ENCODE measurements at places on chromosomes 1 and 21. TPM values are rescaled to one million over a fixed set of nuclear protein-coding genes. Genes with fewer than 3 reads are reported as not detected.

GRCh38 chr1:42295816-42296215 is 39.2 kb downstream of the FOXJ3 start:
- no peaks in the 10 kb centered on the region for H3K4me1 ChIP-seq
- no peak for DNase-seq
- no peak overlapping the region for H3K27ac ChIP-seq
- H3K36me3 ChIP-seq, result no peaks in the 10 kb centered on the region
- no peaks in the 10 kb centered on the region for H3K27me3 ChIP-seq
- H3K4me3 ChIP-seq, result no peak overlapping the region

DNA sequence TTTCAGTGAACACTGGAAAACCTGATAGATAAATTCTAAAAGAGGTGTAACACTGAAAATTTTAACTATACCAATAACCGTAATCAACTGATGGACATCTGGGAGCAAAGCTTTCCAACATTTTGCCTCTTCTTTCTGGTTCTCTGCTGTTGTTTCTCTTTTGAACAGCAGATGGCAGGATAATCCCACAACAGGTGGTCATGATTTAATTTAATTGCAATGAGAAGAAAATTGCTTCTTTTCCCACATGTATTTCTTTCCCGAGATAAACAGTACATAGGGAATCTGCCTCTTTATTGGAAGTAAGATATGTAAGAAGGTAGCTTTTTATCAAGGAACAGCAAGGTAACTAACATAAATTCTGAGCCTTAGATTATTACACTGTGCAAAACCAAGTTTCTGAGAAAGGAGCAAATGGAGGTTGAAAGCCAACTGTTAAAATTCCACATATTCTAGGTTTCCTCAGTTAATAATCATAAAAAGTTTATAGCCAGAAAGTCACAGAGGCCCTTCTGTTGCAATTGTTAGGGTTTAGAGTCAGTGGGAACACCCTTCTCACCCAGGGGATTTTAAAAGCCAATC is 72.9 kb downstream of the RPS6KA1 start:
- H3K4me3 ChIP-seq, result no peak overlapping the region
- no peaks in the 10 kb centered on the region for H3K4me1 ChIP-seq
- no peak overlapping the region for H3K27ac ChIP-seq
- H3K36me3 ChIP-seq, result no peaks in the 10 kb centered on the region
- peak; percentile 43 for DNase-seq

DNA sequence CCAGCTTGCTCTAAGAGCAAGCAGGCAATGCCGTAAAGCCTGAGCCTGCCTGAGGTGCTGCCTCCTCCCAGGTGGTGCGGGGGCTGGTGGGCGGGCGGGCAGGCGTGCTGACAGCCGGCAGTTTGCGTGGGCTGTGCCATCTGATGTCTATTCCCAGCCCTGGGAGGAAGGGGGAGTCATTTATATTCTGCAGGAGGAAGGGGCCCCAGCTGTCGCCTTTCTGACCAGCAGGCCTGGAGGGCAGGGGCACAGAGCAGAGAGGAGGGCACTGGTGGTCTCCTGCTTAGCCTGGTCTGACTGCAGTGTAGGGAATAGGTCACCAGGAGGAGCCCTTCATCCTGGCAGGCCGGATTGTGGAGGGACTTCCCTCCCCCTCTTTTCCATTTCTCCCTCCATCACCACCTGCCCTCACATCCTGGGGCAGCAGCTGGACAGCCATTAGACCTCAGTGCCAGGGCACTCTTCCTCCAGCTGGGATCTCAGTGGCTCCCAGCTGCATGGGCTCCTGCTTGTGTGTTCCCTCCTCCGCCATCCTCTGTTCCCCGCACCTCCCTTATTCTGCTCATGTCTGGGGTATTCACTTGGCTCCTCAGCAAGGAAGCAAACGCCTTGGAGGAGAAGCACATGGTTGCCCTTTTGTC is 4.4 kb downstream of the CYB561D1 start:
- no peak overlapping the region for H3K27ac ChIP-seq
- no peaks in the 10 kb centered on the region for H3K27me3 ChIP-seq
- H3K4me3 ChIP-seq, result no peak overlapping the region
- H3K36me3 ChIP-seq, result no peaks in the 10 kb centered on the region

DNA sequence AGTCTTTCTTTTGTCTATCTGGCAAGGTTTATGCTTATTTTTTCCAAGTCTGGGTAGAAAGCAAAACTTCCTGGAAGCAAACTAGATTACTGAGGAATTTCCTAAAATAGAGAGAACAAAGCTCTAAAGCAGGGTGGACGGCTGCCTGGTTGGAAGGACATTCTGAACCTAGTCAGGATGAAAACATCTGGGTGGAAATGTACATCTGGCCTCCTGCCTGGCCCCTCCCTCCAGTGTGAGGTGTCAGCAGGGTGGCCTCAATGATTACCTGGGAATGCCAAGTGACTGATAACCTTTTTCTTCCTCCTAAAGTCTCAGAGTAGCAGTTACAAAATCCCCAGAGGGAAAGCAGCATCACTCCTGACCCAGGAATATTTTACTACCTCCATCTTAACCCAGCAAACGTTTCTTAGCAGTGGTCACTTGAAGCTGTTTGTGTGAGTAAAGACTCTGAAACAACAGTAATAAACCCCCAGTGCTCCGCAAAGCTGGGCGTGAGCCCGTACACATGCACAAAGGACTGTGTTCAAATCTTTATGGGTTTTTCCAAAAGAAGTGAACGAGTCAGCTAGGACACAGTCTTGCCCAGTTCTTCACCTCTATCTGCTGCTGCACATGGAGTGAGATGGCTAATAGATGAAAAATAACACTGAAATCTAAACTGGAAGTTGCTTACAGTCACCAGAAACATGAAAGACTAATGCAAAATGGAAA is 18.9 kb downstream of the ANGPTL7 start:
- no peaks in the 10 kb centered on the region for H3K27me3 ChIP-seq
- H3K4me3 ChIP-seq, result no peak overlapping the region
- DNase-seq, result no peak
- no peak overlapping the region for H3K27ac ChIP-seq
- peaks cover 49% of the 10 kb centered on the region for H3K36me3 ChIP-seq
- no peaks in the 10 kb centered on the region for H3K4me1 ChIP-seq

DNA sequence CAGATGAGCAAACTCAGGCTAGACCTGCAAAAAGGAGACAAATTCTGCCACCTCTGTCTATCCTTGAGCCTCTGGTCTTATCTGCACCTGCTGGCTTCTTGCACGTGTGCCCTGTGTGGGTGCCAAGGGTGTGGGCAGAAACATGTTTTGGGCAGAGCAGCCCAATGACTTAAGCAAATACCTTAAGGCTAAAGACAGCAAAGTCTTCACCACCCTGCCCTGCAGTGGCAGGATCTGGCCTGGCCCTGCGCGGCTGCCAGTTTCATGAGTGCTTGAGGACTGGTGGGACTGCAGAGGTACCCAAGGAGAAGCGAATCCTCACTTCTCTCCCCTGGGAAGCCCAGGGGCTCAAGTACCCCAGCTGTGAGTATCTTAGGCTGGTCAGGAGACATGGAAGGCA is 3.8 kb upstream of the SLC26A9 start:
- H3K36me3 ChIP-seq, result no peaks in the 10 kb centered on the region
- peaks cover 31% of the 10 kb centered on the region for H3K4me1 ChIP-seq
- no peak overlapping the region for H3K4me3 ChIP-seq
- DNase-seq, result peak; percentile 29
- H3K27me3 ChIP-seq, result no peaks in the 10 kb centered on the region

DNA sequence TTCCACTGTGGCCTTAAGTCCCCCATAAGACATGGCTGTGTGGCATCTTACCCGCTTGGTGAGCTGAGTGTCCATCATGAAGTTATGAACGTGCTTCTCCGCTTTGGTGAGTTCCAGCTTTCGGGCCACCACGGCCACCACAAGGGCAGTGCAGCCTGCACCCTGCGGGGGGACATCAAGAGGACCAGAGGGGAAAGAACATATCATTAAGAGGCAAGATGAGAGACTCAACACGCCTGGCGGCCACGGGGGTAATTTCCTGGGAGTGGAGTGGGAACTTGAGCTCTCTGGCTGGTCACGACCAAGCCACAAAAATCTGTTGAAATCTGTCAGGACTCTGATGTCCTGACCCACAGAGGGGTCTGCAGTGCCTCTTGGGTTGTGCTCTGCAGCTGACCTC is 117.9 kb upstream of the ADAR start:
- H3K27ac ChIP-seq, result no peak overlapping the region
- no peak for DNase-seq
- no peaks in the 10 kb centered on the region for H3K36me3 ChIP-seq
- no peak overlapping the region for H3K4me3 ChIP-seq

DNA sequence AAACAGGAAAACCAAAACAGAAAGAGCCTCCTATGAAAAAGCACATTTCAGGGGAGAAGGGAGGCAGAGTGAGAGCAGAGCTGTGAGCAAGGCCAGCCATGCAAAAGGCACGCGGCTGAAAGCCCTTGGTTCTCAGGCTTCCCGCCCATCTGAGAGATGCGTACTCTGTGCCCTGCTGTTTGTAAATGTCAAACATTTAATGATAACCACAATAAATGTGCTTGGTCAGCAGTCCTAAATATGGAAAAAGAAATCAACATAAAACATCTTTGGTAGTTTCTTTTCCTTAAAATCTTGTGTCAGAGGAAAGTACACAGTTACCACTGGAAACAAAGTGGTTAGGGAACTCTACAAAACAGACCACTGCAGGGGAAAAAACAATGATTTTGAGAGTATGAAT is 283.1 kb downstream of the DSCAM start:
- no peak overlapping the region for H3K27ac ChIP-seq
- DNase-seq, result no peak
- no peaks in the 10 kb centered on the region for H3K27me3 ChIP-seq
- no peak overlapping the region for H3K4me3 ChIP-seq
- no peaks in the 10 kb centered on the region for H3K4me1 ChIP-seq

GRCh38 chr1:14285238-14285637 is 313.2 kb upstream of the KAZN start:
- no peaks in the 10 kb centered on the region for H3K27me3 ChIP-seq
- H3K27ac ChIP-seq, result no peak overlapping the region
- H3K4me1 ChIP-seq, result no peaks in the 10 kb centered on the region
- no peak for DNase-seq

DNA sequence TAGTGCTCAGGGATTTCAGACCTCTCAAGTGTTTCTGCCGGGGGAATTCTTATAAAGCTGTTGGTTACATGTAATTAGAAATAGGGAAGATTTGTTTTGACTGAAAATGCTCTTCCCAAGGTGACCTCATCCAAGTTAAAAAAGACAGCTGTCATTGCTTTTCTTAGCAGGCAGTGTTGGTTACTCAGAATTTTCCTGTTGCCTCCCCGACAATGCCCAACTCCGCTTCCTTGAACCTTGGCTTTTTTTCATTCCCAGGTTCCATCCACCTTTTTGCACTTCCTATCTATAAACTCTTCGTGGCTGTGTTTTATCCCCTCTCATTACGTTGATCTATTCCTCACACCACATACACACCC is 825 bp upstream of the DPH5 start:
- H3K4me1 ChIP-seq, result peaks cover 16% of the 10 kb centered on the region
- no peak for DNase-seq
- H3K36me3 ChIP-seq, result no peaks in the 10 kb centered on the region
- H3K4me3 ChIP-seq, result peak overlapping the region; percentile 39
- no peaks in the 10 kb centered on the region for H3K27me3 ChIP-seq

GRCh38 chr1:50126927-50127715 is 18.4 kb downstream of the ELAVL4 start:
- H3K36me3 ChIP-seq, result no peaks in the 10 kb centered on the region
- H3K4me3 ChIP-seq, result no peak overlapping the region
- H3K27ac ChIP-seq, result no peak overlapping the region
- DNase-seq, result no peak
- H3K27me3 ChIP-seq, result no peaks in the 10 kb centered on the region

GRCh38 chr1:25045480-25046193 is 115.6 kb upstream of the RUNX3 start:
- H3K27me3 ChIP-seq, result no peaks in the 10 kb centered on the region
- DNase-seq, result no peak
- peaks cover 2% of the 10 kb centered on the region for H3K4me1 ChIP-seq
- H3K4me3 ChIP-seq, result no peak overlapping the region
- H3K36me3 ChIP-seq, result no peaks in the 10 kb centered on the region
- H3K27ac ChIP-seq, result no peak overlapping the region

Gene RSPO1
- total RNA-seq, result 0.66 TPM

Gene CHAF1B
- total RNA-seq, result 4.2 TPM

Gene ANKRD35
- 1.3 TPM for total RNA-seq

Gene RNF186
- total RNA-seq, result 32.9 TPM

All from body of pancreas (tissue), 4 donors.